Omental fat pad (tissue), 4 donors: ENCODE measurements at places on chromosomes 3 and 15. TPM values are rescaled to one million over a fixed set of nuclear protein-coding genes. Genes with fewer than 3 reads are reported as not detected.
A peak's percentile ranks its signal among the peaks of the same experiment; 100 is the strongest.

CD276 gene
- 23.2 TPM for total RNA-seq

FSD2 gene
- not detected for total RNA-seq

PP2D1 gene
- total RNA-seq, result not detected

GOLGA6A gene
- not detected for total RNA-seq

LMOD3 gene
- not detected for total RNA-seq

NECTIN3 gene
- total RNA-seq, result 29.6 TPM

PLIN1 gene
- total RNA-seq, result 947 TPM

CRABP1 gene
- not detected for total RNA-seq

C3orf85 gene
- not detected for total RNA-seq

DNA sequence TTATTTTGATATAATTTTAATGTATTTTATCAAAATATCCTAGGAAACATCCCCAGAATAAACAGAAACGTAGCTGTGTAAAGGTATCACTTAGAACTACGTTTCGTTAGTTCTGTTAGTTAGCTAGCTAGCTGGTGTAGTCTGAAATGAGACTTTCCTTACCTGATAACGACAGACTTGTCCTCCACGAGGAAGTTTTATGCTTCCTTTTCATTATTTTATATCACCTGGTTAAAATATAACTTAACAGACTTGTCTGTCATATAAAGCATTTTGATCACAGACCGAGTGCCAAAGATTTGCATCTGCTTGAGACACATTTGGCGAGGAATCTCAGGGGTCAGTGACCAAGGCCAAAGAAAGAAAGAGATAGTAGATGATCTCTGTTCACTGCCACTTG lies 829.5 kb downstream of the VGLL3 start:
- DNase-seq, result no peak

DNA sequence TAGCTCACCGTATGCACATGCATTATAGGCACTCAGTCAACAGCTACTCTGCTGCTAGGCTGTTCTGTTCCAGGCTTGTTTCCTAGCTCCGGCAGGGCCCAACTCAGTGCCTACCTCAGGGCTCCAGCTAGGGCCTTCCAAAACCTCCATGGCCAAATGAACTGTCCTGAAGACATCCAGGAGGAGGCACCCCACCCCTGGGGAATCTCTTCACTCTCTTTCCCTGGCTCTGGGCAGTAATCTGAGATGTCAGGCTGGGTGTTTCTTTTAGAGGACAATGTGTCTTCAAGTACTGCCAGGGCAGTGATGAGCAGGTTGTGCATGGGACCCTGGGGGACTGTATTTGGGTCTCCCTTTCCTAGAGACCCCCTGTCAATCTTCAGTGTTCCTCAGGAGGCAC lies 38.3 kb upstream of the TPM1 start:
- DNase-seq, result no peak

- no peak for DNase-seq
Observed at GRCh38 chr3:4756057-4756775, 223.0 kb upstream of the BHLHE40 start.

DNA sequence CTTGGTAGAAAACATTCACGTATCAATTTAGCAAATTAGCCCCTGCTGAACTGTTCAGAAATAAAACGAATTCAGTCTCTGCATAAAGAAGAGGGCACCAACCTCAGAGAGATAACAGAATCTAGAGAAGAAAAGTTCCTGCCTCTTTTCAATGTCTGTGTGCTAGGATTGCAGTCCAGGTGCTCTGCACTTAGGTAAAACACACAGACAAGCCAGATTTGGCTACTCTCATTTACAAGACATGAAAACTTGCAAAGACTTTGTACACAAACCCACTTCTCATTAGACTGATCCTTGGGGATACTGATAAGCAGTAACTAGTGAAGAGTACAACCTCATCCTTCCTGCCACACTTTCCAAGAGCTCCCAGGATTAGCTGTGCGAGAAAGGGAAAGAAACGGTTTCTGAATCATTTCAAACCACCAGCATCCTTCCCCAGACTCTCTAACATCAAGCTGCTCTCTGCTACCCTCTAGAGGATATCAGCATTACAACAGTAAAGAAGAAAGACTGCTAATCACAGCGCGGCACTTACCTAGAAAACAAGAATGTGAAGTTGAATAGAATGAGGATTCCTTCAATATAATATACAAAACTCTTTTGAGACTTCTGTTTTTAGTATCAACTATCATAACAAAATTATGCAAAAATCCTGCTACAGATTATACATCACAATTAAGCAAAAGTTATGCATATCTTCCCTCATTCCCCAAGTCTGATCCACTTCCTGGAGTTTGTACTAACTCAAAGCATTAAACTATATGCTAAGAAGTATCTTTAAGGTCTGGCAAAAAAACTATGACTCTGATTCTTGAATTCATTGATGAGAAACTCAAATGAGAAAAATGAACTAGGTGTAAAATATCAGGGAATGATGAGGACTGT lies 306.4 kb downstream of the MAGI1 start:
- DNase-seq, result no peak

GRCh38 chr15:94230883-94231722 lies at the start of gene MCTP2:
Gene MCTP2 (plus strand): TSS chr15:94231561. CDS start chr15:94298266, 66,705 bp downstream.
- peak; percentile 42 for DNase-seq

DNA sequence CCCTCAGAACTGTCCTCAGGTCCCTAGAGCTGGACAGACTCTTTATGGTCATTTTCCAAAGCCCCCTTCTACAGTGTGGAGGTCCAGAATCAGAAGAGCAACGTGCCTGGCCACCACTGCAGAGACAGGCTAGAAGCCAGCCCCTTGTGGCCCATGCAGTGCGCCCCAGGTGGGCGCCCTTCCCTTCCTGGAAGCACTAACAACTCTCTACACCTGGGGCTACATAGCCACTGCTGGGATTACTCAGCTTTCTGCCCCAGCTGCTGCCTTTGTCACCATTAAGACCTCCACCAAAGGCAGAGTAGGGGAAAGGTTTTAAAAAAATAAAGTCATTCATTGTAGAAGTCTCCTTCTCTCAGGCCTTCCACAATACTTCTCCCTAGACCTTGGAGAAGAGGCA lies 2.3 kb downstream of the RASGRP1 start:
- DNase-seq, result no peak

GRCh38 chr3:134477938-134478337 lies 7.8 kb downstream of the ANAPC13 start:
- DNase-seq, result no peak

- DNase-seq, result no peak
Observed at GRCh38 chr15:90638963-90639362, 78.2 kb upstream of the BLM start.

DNA sequence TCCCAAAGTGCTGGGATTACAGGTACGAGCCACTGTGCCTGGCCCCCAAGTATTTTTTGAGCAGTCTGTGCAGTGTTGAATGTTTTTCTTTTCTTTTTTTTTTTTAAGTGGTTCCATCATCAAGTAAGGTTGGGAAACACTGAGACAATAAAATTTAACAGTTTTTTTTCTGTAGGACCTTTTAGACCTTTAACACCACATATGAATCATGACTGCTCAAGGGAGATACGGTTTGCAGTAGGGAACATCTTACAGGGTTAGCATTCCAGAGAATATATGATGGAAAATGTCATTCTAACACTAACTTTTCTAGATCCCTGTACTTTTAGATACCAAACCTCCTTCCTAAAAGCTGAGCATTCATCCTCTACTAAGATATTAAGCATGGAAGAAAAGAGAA lies 41.7 kb downstream of the SNX4 start:
- DNase-seq, result no peak

- no peak for DNase-seq
Observed at GRCh38 chr15:65396965-65397317, 19.1 kb upstream of the IGDCC3 start.

- no peak for DNase-seq
Observed at GRCh38 chr15:69731581-69731980, 279.0 kb downstream of the RPLP1 start.

DNA sequence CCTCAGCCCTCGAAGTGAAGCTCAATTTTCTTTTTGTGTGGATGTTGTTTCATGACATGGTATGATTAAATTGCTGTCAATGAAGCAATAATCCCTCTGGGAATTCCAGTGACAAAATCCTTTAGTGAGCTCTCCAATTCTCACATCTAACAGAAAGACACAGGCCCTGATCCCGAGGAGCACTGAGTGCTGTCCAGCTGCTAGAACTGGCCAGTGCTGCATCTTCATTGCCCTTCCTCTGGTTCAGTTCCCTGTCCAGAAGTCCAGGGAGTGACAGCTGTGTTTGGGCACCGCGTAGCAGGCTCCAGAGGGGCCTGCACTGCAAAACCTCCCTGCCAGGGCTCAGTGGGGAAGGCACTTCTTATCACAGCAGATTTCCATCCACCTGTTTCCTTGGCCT lies 516.8 kb upstream of the ATP11B start:
- DNase-seq, result no peak

DNA sequence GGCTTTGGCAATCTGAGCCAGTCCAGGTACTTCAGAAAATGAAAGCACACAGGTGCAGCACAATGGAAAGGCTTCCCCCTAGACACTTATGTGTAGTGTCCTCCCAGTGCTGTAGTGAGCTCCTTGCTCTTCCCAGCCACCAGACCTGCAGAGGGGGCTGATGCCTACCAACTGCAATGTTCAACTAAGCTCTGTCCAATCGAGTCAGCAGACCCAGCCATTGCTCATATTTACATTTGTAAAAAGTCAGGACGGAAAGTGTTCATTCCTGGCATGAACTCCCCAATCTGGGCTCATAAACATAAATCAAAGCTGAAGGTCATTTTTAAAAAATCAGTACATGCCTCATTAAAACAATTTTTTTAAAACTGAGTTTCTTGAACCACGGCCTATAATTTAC lies 73.0 kb downstream of the FOXP1 start:
- no peak for DNase-seq

- DNase-seq, result no peak
Observed at GRCh38 chr15:69976366-69976994, 121.2 kb downstream of the TLE3 start.

- no peak for DNase-seq
Observed at GRCh38 chr15:85289677-85290365, 90.6 kb upstream of the AKAP13 start.

GRCh38 chr15:98231696-98232440 lies 271.4 kb downstream of the ARRDC4 start:
- DNase-seq, result no peak

- DNase-seq, result no peak
Observed at GRCh38 chr3:76570436-76571057, 469.4 kb upstream of the ROBO2 start.

DNA sequence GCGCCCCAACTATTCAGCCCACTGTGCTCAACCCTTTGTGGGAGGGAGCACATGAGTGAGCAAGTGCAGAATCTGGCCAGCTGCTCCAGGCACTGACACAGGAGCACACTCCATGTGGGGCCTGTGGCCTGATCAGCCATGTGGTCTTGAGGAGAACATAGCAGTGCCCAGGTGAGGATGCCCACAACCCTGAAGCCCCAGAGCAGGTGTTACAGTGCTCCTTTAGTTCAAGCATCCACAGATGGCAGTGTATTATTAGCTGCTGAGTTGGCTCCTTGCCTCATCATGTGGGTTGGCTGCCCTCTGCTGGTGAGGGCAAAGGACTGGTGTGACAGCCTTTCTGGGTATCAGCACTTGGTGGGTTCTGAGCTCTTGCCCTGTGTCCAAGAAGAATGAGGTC lies 1588.2 kb downstream of the SI start:
- no peak for DNase-seq

DNA sequence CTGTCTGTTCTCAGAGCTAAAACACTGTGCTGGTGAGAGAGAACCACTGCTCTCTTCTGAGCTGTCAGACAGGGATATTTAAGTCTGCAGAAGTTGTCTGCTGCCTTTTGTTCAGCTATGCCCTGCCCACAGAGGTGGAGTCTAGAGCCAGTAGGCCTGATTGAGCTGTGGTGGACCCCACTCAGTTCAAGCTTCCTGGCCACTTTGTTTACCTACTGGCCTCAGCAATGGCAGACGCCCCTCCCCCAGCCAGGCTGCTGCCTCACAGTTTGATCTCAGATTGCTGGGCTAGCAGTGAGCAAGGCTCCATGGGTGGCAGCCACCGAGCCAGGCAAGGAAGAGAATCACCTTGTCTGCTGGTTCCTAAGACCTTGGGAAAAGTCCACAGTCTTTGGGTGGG lies 21.0 kb upstream of the CACNA1D start:
- DNase-seq, result no peak

GRCh38 chr3:186208296-186208989 lies 99.6 kb upstream of the ETV5 start:
- DNase-seq, result no peak

GRCh38 chr3:118478706-118479276 lies 555.9 kb downstream of the IGSF11 start:
- DNase-seq, result no peak

DNA sequence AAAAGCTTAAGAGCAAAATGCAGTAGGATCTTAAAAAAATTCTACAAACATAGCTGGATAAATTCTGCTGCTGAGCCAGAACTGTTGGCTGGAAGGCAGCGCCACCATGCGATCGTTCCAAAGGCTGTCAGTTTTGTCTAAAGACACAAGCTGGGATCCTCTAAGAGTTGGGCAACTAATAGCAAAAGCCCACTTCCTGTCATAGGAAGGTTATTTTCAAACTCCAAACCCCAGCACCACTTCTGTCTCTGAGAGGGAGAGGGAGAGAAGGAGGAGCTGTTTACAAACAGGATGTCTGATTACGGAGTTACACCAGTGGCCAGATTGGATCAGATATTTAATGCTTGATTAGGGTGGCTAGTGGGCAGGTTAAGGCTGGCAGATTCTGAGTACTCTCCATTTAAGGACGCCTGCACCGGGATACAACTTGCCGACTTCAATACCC lies 44.0 kb downstream of the EIF4E3 start:
- no peak for DNase-seq

- no peak for DNase-seq
Observed at GRCh38 chr15:78004222-78004727, 73.2 kb downstream of the TBC1D2B start.

DNA sequence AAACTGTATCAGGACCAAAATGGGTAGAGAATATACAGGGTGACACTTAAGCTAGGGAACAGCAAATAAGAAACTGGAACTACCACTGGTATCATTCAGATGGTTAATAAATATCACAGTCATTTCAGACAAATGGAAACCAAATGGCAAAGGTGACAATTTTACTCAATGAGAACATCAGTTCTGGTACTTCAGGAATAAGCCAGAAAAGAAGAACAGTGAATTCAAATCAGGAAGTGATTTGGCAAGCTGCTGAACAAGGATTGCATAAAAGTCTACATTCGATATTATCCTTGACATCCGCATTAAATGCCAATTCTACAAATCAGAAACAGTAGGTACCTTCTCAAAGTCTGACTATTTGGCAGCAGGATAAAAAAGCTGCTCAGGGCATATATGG lies 23.5 kb upstream of the STIMATE start:
- DNase-seq, result no peak

DNA sequence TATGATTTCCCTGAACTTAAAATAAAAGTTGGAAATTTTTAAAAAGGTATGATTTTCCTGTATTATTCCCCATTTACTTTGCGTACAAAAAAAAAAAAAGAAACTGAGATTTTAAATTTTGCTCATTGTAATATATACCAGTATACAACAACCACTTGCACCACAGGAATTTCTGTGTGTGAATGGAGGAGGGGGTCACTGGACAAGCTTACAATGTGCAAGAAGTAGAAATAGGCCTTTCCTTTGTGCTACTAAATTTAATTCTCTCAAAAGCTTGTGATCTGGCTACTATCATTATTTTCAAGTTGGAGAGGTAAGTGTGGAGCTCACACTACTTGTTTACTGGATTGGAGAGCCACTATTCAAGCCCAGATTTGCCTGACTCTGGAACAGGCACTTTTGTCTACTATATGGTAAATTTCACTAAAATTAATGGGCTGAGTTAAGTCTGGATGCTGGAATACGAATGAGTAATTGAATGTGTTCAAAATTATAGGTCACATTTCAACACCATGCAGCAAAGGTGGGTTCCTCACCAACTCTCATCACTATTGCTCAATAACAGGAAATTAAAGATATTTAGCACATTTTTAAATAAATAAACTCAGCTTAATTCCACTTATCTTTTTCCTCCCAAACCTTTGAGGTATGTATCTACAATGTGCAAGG lies 148.0 kb upstream of the MBNL1 start:
- DNase-seq, result no peak
